ENCODE measurements at places on chromosomes 5 and 9.

DNA sequence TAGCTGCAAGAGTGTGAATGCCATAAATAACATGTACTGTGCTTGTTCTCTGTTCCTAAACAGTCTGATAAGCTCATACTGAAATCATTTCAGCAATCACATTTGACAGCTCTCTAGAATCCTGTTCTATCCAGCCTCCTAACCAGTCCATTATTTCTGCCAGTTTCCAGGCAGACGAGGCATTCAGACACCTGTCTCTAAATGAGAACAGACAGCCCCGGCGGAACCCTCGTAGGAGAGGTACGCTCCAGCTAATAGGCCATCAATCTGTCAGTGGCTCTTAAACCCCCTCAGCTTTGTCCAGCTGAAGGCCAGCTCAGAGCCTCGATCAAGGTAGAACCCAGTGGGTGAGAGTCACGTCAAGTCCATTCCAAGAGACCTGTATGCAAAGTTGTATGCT lies 272.3 kb downstream of the GLIS3 start:
- DNase-seq = no peak

DNA sequence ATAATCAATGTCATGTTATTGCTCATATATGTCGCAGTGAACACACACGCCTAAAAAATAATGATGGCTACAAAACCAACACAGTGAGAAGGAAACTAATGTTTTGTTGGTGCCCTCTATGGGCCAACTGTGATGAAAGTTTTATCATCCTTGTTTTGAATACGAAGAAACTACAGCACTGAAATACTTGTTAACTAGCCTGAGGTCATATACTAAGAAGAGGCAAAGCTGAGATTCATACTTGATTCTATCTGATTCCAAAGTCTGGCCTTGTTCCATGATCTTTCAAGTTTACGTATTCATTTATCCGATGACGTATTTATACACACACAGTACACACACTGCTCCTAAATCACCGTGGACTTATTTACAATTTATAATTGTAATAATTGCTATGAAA lies 16.1 kb upstream of the DRD1 start:
- no peak for DNase-seq

DNA sequence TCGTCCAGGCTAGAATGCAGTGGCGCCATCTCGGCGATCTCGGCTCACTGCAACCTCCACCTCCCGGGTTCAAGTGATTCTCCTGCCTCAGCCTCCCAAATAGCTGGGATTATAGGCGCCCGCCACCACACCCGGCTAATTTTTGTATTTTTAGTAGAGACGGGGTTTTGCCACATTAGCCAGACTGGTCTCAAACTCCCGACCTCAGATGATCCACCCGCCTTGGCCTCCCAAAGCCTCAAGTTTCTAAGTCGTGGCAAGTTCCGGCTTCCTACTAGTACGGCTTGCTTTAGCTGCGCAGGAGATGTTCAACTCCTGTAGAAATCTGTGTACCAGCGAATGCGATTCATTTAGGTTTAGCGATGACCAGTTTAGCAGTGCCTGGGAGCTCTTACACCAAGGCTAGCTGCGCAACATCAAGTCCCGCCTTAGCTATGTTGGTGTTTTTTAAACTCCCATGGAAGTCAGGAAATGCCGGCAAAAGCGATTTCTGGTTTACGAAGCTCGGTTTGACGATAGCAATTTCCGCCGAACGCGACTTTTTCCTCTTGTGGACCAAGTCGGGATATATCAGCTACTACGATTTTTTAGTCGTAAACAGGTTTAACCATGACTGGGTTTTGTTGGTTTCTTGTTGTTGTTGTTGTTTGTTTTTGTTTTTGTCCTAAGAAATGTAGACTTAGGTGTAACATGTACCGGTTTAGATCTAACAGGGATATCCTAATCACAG lies 46.4 kb downstream of the ANXA2R start:
- DNase-seq = no peak

GRCh38 chr9:117414220-117414905 lies 494 bp downstream of the ASTN2 start:
- no peak for DNase-seq

- no peak for DNase-seq
These were observed 236.5 kb downstream of the PBX3 start for GRCh38 chr9:125983681-125984080.

GRCh38 chr9:120768886-120769285 lies 24.3 kb downstream of the FBXW2 start:
- DNase-seq = no peak
